Amniotic epithelial cell (primary cell): ENCODE measurements at places on chromosomes 4 and X.

- DNase-seq: no peak
Measured at GRCh38 chr4:11480683-11481082, 52.0 kb upstream of the HS3ST1 start.

GRCh38 chr4:173405840-173406606 is 7.1 kb upstream of the SCRG1 start:
- DNase-seq: no peak

- DNase-seq: no peak
Measured at GRCh38 chrX:74980802-74981201, 55.5 kb upstream of the NEXMIF start.

- DNase-seq: no peak
Measured at GRCh38 chr4:168601899-168602298, 105.0 kb downstream of the PALLD start.

DNA sequence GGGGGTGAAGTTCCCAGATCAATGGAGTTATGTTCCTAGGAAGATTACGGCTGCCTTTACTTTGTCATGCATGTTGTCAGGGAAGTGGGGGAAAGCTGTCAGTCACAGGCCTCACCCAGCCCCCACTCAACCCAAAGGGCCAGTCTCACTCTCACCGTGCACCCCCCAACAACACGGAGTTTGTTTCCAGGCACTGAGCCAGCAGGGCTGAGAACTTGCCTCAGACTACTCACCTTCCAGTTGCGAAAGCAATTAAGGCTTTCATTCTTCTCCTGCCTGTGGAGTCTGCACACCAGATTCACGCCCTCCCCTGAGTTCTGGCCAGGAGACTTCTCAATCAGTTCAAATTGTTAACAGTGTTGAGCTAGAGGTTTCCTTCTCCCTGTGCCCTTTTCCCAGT is 114.3 kb downstream of the SH3BGRL start:
- peak; percentile 33 for DNase-seq

DNA sequence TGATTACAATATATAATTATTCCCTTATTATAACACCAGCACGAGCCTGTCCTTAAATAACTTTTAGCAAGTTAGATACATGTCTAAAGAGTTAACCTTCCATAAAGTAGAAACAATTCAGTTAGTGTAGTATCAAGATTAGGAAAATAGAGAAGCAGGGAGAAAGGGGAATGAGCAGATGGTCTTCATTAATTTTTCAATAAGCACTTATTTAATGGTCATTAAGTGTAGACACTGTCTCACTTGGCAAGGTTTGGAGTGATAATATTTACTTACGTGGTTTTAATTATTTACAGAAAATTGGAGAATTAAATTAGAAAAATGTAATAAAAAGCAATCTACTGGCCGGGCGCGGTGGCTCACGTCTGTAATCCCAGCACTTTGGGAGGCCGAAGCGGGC is 99.7 kb downstream of the PDS5A start:
- DNase-seq: no peak

- DNase-seq: peak; percentile 25
Measured at GRCh38 chr4:140252141-140252741, 98.3 kb upstream of the MAML3 start.

- no peak for DNase-seq
Measured at GRCh38 chrX:136708348-136708747, 60.4 kb downstream of the CD40LG start.

- DNase-seq: no peak
Measured at GRCh38 chrX:12263211-12263610, 124.9 kb downstream of the FRMPD4 start.

DNA sequence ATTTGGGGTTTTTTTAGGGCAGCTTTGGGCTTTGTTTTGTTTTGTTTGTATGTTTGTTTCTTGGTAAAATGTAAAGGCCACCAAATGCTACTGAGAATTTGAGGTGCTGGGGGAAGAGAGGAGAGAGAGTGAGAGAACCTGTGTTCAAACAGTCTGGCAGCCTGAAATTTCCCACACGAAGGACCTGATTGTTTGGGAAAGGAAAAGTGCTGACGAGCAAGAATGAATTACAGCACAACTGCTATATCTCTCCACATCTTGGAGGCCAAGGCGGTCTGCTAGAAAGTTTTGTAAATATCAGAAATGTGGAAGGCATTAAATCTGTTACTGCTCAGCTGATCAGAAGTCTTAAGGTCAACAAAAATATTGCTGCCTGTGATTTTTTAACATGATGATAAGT is 170.5 kb downstream of the PALLD start:
- DNase-seq: no peak

DNA sequence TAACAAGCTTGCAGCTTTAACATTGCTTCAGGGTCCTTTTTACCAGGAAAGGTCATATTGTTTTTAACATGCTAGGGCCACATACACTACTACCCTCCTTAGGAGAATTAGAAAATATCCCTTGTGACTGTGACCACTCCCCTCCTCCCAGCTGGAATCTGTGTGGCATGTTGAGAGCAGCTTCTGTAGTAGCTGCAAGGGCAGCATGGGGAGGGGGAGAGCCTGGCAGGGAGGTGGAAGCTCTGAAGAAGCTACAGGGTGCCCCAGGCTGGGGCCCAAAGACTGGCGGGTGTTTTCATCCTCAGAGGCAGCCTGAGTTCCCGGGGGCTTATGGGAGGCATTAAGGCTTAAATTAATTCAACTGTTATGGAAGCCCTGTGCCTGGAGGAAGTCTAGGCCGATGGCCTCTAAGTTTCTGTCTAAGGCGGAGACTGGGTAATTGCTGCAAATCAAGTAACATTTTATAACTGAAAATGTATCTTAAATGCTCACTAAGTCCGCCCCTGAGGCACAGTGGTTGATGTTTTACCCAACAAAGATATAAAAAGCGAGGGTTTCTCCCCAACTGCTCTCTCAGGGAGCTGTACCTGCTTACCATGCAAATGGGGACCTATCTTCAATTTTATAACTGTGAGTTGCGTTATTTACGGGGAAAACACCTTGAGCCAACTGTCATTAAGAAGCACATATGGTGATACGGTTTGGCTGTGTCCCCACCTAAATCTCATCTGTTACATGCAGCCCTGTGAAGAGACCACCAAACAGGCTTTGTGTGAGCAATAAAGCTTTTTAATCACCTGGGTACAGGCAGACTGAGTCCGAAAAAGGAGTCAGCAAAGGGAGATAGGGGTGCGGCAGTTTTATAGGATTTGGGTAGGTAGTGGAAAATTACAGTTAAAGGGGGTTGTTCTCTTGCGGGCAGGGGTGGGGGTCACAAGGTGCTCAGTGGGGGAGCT is 37.4 kb upstream of the STS start:
- DNase-seq: no peak

- DNase-seq: no peak
Measured at GRCh38 chr4:141570290-141570689, 66.1 kb upstream of the IL15 start.

- DNase-seq: peak; percentile 9
Measured at GRCh38 chrX:37875675-37876074, 28.3 kb upstream of the DYNLT3 start.

DNA sequence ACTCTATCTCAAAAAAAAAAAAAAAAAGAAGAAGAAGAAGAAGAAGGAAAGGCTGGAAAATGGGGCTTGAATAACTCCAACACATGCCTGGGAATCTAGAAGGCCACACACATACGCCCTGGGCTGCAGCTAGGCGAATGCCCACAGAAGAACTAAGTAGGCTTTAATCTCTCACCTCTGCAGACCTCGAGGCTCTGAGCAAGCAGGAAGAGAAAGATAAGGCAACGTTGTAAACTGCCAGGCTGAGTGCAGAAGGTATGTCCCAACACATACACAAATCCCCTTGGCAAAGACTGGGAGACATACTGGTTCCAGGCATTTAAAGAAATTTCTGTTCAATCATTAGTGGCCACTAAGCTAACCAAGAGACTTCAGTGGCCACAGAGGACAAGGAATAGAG is 18.4 kb downstream of the SLC38A5 start:
- DNase-seq: peak; percentile 37

DNA sequence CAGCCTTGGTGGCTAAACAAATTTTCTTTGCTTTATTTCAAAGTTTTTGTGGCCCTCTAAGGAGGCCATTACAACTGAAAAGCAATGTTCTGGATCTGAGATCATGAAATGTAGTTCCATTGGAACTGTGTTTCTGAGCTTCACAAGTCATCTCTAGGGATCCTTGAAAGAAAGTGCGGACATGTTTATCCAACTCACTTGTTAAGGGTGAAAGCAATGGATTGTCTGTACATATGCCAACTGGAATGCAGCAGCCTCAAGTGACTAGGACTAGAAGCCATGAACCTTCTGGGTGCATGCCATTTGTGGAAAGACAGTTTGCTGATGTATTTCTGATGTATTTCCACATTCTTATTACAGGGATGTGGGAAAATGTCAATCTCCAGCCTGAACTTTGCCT is 36.7 kb upstream of the KLHL13 start:
- no peak for DNase-seq

- no peak for DNase-seq
Measured at GRCh38 chr4:184350213-184350817, 124.0 kb downstream of the IRF2 start.

GRCh38 chr4:72352711-72353110 is 216.3 kb downstream of the ADAMTS3 start:
- peak; percentile 74 for DNase-seq

DNA sequence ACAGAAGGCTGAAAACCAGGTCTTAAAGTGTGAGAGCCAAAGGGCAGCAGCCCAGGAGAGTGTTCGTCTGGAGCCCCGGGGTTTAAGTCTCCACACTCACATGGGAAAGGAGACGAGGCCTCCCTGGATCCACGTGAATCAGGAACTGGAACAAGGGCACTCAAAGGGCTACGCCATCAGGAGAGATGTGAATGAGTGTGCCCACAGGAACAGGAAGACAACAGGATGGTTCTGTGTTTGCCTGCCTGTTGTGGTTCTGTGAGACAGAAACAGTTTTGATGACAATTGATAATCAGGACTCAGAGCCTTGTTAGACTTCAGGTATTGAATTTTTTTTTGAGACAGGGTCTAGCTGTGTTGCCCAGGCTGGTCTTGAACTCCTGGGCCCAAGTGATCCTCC is 4.9 kb upstream of the CTBP1 start:
- DNase-seq: no peak

- DNase-seq: no peak
Measured at GRCh38 chr4:11337287-11337686, 91.4 kb downstream of the HS3ST1 start.

GRCh38 chr4:8387615-8388527 is 52.7 kb downstream of the ACOX3 start:
- no peak for DNase-seq

GRCh38 chrX:5265324-5265850 is 963.3 kb downstream of the NLGN4X start:
- DNase-seq: no peak

- peak; percentile 33 for DNase-seq
Measured at GRCh38 chrX:69016293-69016941, 148.8 kb downstream of the PJA1 start.

DNA sequence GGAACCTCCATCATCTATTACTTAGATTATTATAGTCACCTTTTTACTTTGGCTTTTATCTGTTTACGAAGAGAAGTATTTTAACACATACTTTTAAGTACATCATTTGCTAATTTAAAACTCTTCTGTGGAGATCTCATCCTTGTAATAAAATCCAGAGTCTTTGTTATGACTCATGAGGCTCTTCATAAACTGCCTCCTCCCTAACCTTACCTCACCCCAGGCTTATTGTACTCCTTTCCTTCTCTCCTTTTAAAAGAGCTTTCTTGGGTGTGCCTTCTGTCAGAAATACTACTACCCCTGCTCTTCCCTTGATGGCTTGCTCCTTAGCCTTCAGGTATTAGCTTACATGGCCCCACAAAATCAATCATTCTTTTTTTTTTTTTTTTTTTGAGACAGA is 6.6 kb downstream of the ARL9 start:
- peak; percentile 24 for DNase-seq

- DNase-seq: no peak
Measured at GRCh38 chr4:98864560-98864959, 64.4 kb downstream of the EIF4E start.

- DNase-seq: no peak
Measured at GRCh38 chr4:125097729-125098128, 217.0 kb upstream of the FAT4 start.

DNA sequence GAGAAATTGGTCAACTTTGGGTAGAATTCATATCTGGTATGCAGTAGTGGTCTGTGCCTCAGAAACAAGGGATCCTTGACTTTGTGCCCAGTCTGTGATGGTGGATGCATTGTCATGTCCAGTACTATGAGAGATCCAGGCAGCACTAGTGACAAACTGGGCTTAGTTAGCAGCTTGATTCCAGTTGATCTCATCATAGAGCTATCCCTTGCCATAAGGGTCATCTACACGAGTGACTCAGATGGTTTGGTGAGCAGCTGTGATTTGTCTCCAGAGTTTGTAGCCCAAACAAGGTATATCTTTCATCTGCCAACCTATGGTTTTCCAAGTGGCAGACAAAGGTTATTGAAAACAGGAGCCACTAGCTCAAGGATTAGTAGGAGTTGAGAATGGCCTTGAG is 298.8 kb downstream of the GBA3 start:
- no peak for DNase-seq
